DMS53 (cell line): ENCODE measurements at places on chromosomes 2 and 18.
A peak's percentile ranks its signal among the peaks of the same experiment; 100 is the strongest.

GRCh38 chr18:77016936-77017335 lies 115.6 kb downstream of the MBP start:
- DNase-seq: no peak

DNA sequence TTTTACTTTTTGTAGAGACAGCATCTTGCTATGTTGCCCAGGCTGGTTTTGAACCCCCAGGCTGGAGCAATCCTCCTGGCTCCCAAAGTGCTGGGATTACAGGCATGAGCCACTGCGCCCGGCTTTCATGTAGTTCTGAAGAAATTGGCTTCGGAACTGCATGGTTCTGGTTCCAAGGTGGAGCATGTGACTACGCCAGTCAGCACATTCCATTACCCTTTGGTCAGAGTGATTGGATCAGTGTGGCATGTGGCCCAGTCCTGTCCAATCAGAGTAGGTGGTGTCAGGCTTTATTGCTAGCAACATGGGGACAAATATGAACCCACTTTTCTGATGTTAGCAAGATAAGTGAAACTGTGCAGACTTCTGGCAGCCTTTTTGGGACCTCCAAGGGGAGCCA lies 16.3 kb upstream of the ATOH8 start:
- DNase-seq: no peak

GRCh38 chr2:63993871-63994270 lies 25.4 kb downstream of the VPS54 start:
- no peak for DNase-seq

GRCh38 chr2:58871469-58872142 lies 630.5 kb upstream of the FANCL start:
- peak; percentile 31 for DNase-seq

- DNase-seq: no peak
These were observed 569.4 kb upstream of the SALL3 start for GRCh38 chr18:78410094-78410786.

DNA sequence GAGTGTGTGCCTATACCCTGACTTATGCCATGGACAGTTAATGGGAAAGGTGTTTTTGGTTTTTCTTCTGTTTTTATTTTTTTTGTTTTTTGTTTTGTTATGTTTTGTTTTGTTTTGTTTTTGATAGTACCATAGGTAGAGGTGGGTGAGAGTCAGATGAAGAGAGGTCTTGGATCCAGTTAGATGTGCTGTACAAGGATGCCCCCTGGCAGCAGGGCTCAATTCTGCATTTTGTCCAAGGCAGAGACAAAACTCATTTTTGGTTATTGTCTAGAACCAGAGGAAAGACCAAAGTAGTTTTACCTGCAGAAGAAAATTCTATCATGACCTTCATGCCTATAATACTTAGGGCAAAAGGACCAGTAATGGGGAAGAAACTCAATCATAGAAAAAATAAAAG lies 48.5 kb downstream of the SLC5A7 start:
- peak; percentile 45 for DNase-seq

GRCh38 chr2:27735263-27735904 lies 36.1 kb upstream of the MRPL33 start:
- peak; percentile 75 for DNase-seq

DNA sequence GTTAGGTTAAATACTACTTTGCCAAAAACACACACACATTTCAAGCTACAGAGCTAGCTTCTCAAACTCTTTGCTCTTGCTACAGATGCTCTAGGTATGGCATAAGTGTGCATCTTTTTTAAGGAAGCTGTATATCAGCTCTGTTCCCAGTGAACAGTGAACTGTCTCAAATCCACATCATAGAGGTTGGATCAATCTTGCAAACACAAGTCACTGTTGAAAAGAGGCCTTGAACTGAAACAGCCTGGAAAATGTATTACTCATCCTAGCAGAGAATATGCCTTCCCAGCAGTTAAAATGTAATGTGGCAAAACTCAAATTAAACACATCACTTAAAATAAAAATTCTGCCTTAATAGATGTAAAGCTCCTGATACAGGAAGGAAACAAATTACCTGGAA lies 151.8 kb downstream of the WDPCP start:
- no peak for DNase-seq

- no peak for DNase-seq
These were observed 167.6 kb upstream of the NYAP2 start for GRCh38 chr2:225231900-225232299.

DNA sequence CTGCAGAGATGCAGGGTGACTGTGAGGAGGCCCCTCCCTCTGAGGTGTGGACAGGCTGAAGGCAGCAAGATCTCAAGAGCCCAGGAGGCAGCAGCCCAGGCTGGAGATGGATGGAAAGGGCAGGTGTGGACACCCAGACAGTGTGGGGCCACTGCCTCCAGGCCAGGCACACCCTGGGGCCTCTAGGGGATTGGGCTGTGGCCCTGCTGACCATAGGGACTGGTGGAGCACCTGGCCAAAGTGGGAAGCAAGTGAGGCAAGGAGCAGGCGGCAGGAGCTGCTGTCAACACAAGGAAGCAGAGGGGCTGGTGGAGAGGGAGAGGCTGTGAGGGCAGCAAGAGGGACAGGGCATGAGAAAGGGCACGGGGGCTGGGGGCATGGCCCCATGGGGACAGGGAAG lies 10.8 kb downstream of the SNED1 start:
- DNase-seq: no peak

DNA sequence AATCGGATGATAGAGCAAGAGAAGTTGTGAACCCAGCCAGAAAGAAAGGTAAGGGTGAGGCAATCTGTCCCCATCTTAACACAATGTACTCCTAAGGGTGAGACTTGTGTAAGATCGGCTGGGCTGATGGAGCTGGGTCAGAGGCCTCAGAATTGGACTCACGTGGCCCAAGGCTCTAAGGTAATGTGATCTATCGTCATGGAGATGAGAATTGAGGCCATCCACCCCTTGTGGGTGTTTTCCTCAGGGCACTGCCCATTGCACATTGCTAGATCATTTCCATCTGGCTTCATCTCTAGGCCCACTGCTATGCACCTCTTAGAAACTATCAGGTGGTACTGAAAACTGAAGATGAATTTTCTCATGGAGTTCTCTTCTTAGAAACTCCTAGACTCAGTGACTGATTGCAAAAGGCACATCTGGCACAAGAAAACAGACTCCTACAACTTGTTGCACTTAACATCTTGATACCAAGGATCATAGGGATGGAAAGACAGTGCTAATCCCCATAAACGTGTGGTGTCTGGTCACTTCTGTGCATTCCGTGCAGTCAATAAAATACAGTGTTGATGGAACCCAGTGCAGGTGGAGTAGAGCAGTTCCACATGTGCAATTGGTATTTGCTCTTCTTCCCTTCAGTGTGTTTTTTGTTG lies 228.9 kb upstream of the FOSL2 start:
- no peak for DNase-seq

GRCh38 chr2:159457589-159457988 lies 158.8 kb downstream of the BAZ2B start:
- no peak for DNase-seq

GRCh38 chr2:64609227-64609941 lies 44.3 kb downstream of the SERTAD2 start:
- peak; percentile 89 for DNase-seq

- no peak for DNase-seq
These were observed 298.7 kb downstream of the CDCA7 start for GRCh38 chr2:173653432-173653805.

DNA sequence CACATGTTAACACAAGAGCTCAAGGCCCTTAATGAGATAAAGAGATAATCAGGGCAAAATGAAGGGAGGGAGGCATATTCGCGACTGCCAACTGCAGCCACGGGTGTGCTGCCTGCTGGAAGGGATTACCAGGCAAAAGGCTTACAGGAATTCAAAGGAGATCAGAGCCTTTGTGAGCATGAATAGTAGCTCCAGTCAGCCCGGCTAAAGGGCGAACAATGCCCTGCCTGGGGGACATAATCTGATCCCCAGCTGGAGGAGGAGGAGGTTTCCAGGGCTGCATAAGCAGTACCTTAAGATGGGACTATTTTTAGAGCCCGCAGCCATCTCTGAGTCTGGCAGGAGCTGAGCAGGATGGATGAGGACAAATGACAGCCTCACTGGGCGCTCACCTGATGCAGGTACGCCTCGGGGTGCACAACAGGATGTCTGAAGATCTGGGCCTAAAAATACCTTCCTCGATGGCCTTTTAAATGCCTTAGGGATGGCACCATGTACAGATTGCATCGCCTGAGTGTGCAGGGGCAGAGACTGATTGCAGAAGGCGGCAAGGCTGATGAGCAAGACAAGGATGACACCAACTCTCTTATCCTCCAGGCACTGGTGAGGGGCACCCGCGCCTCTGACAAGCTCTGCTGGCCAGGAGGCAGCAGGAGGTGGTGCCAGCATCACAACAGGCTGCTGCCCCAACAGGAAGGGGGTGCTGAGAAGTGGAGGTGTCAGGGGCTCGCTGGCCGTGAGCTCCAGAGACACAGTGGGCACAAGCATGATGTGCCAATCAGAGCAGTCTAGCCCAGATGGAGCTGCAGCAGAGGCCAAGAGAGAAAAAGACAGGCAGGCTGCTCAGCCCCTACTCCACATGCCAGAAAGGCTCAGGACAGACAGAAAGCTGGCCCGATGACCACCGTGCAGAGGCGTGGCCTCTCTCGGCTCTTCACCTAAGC lies 111.4 kb downstream of the EIPR1 start:
- no peak for DNase-seq

GRCh38 chr18:2409906-2410305 lies 161.4 kb downstream of the METTL4 start:
- DNase-seq: peak; percentile 85

GRCh38 chr2:147827088-147827375 lies 17.8 kb upstream of the ACVR2A start:
- no peak for DNase-seq

GRCh38 chr18:55552526-55553189 lies 35.3 kb downstream of the TCF4 start:
- no peak for DNase-seq

GRCh38 chr2:167579826-167580225 lies 667.6 kb downstream of the STK39 start:
- no peak for DNase-seq

DNA sequence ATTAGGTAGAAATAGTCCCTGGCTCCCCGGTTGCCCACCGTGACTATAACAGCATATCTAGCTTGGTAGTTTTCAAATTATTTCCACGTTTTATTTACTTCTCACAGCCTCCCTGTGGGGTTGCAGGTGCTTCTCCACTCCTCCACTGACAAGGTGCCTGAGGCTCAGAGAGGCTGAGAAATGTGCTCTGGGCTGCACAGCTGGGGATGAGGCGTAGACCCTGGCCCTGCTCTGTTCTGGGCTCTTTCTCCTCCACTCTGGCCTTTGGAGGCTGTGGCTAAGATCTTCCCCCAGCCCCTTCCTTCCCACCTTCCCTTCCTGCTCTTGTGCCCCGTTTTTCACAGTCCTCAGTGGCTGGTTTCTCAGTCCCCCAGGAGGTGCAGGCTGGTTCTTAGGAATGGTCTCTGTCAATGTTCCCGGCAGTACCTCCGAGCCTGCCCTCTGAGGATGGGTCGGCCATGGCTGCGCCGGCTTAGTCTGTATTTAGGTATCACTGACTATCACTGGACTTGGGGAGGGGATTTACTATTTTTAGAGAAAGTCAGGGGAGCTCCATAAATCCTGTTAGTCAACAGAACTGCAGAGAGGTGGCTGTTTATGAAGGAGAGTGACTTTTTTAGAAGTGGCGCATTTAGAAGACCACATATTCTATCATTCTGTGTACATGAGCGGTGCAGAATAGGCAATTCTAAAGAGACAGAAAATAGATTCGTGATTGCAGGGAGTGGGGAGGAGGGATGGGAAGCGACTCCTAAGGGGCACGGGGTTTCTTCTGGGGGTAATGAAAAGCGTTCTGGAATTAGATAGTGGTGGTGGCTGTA lies 35.0 kb downstream of the HPCAL1 start:
- DNase-seq: no peak

GRCh38 chr18:38932752-38933151 lies 1367.2 kb upstream of the CELF4 start:
- no peak for DNase-seq

DNA sequence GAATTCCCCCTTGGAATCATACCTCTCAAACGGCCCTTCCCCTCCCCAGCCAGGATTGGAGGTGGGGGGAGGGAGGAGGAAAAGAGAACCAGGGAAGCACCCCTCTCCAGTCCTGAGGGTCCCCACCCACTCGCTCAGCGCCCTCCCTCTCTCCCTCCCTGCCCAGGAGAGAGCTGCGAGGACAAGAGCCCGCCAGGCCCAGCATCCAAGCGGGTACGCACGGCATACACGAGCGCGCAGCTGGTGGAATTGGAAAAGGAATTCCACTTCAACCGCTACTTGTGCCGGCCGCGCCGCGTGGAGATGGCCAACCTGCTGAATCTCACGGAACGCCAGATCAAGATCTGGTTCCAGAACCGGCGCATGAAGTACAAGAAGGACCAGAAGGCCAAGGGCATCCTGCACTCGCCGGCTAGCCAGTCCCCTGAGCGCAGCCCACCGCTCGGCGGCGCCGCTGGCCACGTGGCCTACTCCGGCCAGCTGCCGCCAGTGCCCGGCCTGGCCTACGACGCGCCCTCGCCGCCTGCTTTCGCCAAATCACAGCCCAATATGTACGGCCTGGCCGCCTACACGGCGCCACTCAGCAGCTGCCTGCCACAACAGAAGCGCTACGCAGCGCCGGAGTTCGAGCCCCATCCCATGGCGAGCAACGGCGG lies 14.4 kb downstream of the HOXD3 start:
- DNase-seq: peak; percentile 56

- no peak for DNase-seq
These were observed 41.6 kb downstream of the TTC21B start for GRCh38 chr2:165911981-165912380.

- no peak for DNase-seq
These were observed 723 bp upstream of the MBD1 start for GRCh38 chr18:50281972-50282520.

- no peak for DNase-seq
These were observed 60.0 kb upstream of the RPE start for GRCh38 chr2:209942426-209942825.

GRCh38 chr2:67802291-67802690 lies 260.5 kb downstream of the C1D start:
- no peak for DNase-seq

DNA sequence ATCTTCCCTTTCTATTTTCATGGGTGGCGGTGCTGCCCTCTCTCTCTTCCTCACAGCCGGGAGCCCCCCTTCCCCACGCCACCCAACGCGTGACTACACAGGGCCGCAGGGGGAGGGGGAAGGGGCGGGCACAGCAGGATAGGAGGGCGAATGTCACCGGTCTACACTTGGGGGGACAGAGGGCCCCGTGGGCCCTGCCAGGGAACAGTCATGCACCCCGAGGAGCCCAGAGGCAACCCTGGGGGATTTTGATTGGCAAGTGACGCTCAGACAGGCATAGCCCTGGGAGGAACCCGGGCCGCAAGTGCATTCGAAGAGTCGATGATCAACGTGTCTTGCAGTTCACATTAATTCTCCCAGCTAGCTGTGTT lies 91.1 kb upstream of the ANKRD30BL start:
- no peak for DNase-seq

- DNase-seq: no peak
These were observed 16.6 kb downstream of the TSPYL6 start for GRCh38 chr2:54239427-54239826.

DNA sequence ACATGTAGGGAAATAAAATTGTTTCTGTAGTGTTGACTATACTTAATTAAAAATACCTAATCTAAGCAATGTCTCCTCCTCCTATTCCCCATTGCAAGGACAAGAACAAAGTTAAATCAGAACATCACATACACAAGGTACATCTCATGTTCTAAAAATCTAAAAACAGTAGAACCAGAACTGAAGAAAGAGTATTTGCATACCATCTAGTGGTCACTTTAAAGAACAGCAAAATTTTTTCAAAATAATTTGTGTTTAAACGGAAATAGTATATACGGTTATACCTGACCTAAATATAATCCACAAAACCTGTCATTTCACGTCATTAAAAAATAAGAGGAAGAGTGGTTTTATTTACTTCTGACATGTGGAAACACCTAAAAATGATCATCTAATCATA lies 294.3 kb upstream of the KCNH7 start:
- DNase-seq: peak; percentile 75

GRCh38 chr2:226995625-226996041 lies 159.8 kb downstream of the RHBDD1 start:
- DNase-seq: peak; percentile 70
